ENCODE measurements at places on chromosomes 16 and 17. TPM values are rescaled to one million over a fixed set of nuclear protein-coding genes. Genes with fewer than 3 reads are reported as not detected.

The GLP2R gene
- polyA plus RNA-seq: not detected

The RRAD gene
- 4.2 TPM for polyA plus RNA-seq

The CSHL1 gene
- polyA plus RNA-seq: not detected

The MYH3 gene
- 13,216 TPM for polyA plus RNA-seq

The SALL1 gene
- polyA plus RNA-seq: 0.50 TPM

The SPHK1 gene
- polyA plus RNA-seq: 1.2 TPM

The MT4 gene
- polyA plus RNA-seq: not detected

The KLHL10 gene
- polyA plus RNA-seq: not detected

The MPO gene
- 9.9 TPM for polyA plus RNA-seq

The KIF2B gene
- not detected for polyA plus RNA-seq

The SLC35G6 gene
- polyA plus RNA-seq: 0.16 TPM

The SLC52A1 gene
- 0.16 TPM for polyA plus RNA-seq

The PRSS8 gene
- 2.7 TPM for polyA plus RNA-seq

The NEUROD2 gene
- polyA plus RNA-seq: 0.14 TPM

The SMIM5 gene
- polyA plus RNA-seq: 5.9 TPM

The KRTAP3-1 gene
- not detected for polyA plus RNA-seq

The CAMKK1 gene
- 7.5 TPM for polyA plus RNA-seq

The ZDHHC1 gene
- polyA plus RNA-seq: 20.1 TPM

The HS3ST3A1 gene
- polyA plus RNA-seq: 2.5 TPM

The CX3CL1 gene
- 4.7 TPM for polyA plus RNA-seq

The FA2H gene
- polyA plus RNA-seq: 0.10 TPM

Measured in muscle of back (tissue), 13 donors.